ENCODE measurements at places on chromosomes 5 and 9.

GRCh38 chr5:158124606-158125316, 265.8 kb upstream of the CLINT1 start:
- DNase-seq, result no peak

GRCh38 chr9:137748741-137749140, 128.8 kb upstream of the CACNA1B start:
- no peak for DNase-seq

DNA sequence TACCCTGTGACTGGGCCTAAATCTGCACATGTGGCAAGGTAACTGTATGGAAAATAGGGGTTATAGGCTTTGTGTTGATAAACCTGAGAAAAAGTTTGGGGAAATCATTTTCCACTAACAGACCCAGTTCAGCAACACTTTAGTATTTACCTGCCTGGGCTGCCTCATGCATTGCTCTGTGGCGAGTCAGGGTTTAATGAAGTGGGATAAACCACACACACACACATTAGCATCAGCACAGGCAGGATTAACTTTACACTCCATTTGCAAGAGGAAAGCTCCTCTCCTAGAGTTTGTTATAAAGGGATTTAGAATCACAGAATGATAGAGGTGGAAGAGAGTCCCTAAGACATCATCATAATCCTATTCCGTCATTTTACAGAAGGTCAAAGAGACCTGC, 20.0 kb upstream of the ZCCHC7 start:
- no peak for DNase-seq

DNA sequence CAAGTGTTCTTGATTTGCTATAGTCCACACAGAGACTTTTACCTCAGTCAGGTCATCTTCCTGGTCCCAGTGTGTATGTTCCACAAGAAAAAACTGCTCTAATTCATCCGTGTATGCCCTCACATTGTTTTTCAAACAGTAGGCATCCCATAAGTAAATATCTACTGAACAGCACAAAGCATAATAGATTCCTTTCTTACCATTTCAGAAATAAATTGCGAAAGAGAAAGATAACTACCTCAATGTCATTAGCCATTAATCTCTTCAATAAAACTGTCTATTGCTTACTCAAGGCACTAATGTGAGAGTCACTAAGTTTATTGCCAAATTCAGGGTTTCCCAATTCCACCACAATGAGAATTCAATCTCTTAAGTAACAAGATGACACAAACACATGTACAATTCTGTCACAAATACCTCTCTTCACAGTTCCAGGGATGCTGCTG, 9.6 kb downstream of the FBXW2 start:
- DNase-seq, result no peak

DNA sequence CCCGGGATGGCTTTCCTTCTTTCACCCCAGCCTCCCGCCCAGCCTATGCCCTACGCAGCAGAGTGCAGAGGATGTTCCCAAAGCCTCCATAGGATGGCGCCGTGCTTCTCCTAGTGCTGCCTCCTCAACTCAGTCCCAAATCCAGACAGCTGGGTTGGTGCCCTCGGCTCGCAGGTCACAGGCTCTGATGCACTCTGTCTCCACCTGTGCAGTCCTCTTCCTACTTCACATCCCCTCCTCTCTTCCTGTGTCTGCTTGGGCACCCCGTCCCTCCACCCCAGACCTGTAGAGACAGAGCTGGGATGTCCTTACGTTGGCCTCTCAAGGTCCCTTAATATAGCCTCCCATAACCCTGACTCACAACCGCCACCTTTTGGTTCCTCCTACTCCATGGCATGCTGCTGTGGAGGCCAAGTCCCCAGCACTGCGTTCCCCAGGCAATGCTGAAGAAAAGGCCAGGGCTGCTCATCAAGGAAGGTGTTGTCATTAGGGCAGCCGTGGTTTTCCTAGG, 314.4 kb downstream of the GADD45G start:
- DNase-seq, result no peak

DNA sequence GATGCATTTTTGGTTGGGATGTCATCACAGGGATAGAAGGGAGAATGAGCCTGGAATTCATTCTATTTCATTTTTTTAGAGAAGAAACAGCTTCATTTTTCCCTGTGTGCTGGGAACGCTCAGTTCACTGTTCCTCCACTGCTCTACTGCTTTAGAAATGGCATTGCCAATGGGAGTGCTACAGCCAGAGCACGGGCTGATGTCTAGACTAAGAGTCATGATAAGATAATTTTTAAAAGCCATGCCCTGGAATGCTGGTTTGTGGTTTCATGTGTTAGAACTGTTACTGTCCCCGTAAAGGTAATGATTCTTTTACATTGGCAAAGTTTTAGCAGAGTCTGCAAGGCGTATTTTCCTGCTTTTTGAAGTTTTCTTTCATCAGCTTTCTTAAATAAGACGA, 119.6 kb downstream of the SEMA6A start:
- no peak for DNase-seq

DNA sequence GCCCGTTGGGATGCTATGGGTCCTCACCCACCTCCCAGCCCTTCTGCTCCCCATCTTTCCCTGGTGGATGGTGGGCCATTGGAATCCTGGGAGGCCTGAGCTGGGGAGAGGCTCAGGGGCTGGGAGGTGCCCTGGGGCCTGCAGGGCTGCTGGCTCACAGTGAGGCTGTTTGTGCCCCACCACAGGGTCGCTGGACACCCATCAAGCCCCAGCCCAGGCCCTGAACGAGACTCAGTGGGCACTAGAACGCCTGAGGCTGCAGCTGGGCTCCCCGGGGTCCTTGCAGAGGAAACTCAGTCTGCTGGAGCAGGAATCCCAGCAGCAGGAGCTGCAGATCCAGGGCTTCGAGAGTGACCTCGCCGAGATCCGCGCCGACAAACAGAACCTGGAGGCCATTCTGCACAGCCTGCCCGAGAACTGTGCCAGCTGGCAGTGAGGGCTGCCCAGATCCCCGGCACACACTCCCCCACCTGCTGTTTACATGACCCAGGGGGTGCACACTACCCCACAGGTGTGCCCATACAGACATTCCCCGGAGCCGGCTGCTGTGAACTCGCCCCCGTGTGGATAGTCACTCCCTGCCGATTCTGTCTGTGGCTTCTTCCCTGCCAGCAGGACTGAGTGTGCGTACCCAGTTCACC, 4.9 kb upstream of the AIF1L start:
- DNase-seq, result no peak
